CD4-positive, alpha-beta T cell treated with Interleukin-15 for 1 hour (primary cell): ENCODE measurements at places on chromosomes 13 and 19.

GRCh38 chr19:15283141-15283883 lies 49.0 kb downstream of the BRD4 start:
- DNase-seq, result no peak

GRCh38 chr19:16198370-16198651 lies 600 bp downstream of the AP1M1 start:
- DNase-seq, result no peak

- DNase-seq, result no peak
These were observed 3.5 kb downstream of the CCDC169 start for GRCh38 chr13:36294096-36294495.

GRCh38 chr19:47435196-47435595 lies 15.9 kb upstream of the MEIS3 start:
- no peak for DNase-seq

GRCh38 chr13:46554951-46555350 lies 2.0 kb downstream of the LRCH1 start:
- DNase-seq, result no peak

DNA sequence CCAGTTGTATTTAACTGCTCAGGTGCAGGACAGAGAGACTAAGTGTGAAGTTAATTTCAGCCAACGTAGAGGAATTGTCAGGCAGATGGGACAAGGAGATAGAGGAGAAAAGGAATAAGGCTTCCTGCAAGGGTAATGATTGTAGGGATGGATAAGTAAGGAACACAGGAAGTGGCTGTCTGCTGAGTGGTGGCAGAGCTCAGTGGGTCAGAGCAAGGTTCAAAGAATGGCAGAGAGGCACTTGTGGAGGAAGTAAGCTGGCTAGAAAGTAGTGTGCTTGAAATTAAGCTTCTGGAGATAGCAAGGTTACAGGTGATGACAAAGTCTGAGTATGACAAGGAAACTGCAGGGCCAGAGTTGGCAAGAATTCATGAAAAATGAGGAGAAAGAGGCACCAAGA lies 47.9 kb downstream of the USPL1 start:
- DNase-seq, result no peak

DNA sequence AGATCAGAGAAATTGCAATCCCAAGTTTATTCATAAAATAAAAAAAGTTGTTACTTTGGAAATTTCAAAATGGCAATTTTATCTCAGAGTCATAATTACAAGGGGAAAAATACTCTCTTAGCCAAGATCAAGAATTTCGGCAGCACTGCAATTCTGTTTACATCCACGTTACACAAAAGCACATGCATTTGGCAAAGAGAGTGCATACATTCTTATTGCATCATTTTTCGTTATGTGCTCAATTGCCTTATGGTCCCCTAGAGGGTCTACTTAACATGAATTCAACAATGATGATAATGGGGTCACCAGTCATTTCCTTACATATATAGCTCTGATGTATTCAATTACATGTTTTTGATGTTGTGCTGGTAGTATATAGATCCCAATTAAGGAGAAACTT lies 498.0 kb downstream of the DIAPH3 start:
- DNase-seq, result no peak

- DNase-seq, result no peak
These were observed 1.3 kb downstream of the TNNT1 start for GRCh38 chr19:55147545-55148251.

- no peak for DNase-seq
These were observed 646 bp downstream of the TMEM161A start for GRCh38 chr19:19137556-19138108.

DNA sequence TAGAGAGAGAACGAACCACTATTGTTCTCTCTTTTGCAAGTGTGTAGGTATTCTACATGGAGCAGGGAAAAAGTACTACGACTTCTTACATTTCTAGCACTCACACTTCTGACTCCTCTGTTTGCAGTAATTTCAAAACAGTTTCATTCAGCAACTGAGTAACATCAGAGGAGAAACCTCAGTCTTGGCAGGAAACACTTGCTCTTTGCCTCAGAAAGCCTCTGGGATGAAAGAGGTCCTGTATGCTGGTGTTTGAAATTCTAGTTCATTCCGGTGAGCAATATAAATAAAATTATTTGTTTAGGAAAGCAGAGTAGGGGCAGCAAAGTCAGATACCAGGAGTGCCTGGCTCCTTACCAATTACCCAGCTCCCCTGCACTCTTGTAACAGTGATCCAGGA lies 595.5 kb downstream of the TBC1D4 start:
- DNase-seq, result no peak

GRCh38 chr13:50323440-50324065 lies 308.3 kb downstream of the KCNRG start:
- DNase-seq, result no peak

GRCh38 chr19:4930664-4931063 lies 21.4 kb downstream of the UHRF1 start:
- DNase-seq, result no peak

GRCh38 chr19:40659566-40659965 lies 30.9 kb downstream of the NUMBL start:
- no peak for DNase-seq

GRCh38 chr19:38172001-38172400 lies 52.0 kb downstream of the DPF1 start:
- DNase-seq, result no peak

DNA sequence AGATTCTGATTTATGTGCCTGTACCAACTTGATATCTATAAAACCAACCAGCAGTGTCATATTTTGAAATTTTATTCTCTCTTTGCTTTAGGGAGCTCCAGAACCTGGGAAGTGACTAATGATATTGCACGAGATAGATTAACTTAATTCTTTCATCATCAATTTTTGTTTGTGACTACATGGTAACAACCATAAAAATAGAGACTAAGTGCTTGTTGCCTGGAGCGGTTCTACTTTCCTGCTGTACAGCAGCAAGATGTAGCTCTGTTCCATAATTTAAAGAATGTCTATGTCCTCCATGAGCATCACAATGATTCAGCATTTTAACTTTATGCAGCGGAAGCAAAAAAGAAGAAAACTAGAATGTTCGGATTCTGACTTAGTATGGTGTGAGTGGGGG lies 275.6 kb downstream of the KLF5 start:
- no peak for DNase-seq

DNA sequence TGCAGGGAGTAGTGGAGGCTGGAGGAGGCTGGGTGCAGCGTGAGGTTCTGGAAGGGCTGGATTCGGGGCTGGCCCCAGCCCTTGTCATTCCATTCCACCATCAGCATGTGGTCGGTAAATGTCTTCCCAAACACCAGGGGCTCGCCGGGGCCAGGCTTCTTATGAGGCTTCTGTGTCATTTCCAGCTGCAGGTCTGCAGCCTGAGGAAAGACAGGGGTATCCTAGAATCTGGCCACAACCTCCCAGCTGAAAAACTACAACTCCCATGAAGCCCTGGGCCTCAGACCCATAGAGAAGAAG lies 4.4 kb downstream of the BCAT2 start:
- no peak for DNase-seq

DNA sequence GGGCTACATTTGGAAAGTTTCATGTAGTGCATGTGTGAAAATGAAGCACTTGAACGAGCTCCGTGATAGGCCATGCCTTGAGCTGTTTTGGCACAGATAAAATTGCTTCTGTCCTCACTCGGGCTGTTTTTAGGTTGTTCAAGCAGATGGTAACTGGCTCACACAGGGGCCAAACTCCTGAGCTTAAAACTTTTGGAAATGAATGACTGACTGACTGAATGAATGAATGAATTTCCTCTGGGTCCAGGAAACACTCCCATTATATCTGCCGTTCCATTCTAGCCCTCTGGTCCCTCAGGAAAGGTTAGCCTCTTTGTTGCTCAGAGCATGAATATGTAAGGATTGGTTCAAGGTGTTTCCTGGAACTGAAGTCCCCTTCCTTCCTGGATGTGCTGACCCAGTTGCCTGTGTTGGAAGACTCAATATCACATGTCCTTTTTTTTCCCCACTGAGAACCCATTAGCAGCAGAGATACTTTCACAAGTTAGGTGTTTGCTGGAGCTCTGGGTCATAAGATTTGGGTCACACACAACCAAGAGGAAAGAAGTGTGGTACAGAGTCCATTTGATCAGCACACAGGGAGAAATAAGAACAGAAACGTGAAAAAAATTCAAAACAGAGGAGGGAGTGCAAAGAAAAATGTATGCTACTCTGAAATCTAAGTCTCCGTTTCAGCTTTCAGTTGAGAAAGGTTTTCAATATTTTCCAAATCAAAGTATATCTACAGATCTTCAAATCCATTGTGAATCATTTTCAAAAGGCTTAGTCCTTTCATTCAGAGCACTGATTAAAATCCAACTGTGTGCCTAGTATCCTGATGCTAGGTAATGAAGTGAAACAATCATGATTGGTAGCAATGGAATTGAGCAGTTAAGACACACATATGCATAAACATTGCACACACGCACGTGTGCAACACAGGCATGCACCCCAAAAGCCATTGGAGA lies 18.9 kb downstream of the MBNL2 start:
- DNase-seq, result no peak

DNA sequence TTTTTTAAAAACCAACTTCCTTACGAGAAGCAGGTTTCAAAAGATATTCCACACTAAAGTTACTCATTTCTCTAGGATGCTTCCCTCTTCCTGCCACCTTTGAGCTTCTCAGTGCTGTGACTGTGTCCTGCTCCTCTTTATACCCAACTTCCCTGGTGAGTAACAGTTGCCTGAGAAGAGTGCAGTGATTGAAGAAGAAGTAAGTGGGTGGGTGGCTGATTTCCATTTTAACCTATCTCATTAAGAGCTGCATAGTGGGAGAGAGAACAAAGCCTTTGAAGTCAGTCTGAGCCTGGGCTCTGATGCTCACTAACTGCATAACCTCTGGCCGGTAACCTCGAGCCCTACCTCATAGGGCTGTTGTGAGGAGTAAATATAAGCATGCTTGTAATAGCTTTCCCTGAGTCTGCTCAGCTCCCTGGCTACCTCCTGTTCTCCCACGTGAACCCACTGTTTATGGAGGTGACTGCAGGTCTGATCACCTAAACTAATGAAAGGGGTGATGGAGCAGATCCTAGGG lies 977.3 kb downstream of the UQCRFS1 start:
- no peak for DNase-seq

- DNase-seq, result no peak
These were observed 1.2 kb upstream of the SLC6A16 start for GRCh38 chr19:49326165-49326704.

- DNase-seq, result no peak
These were observed 609.5 kb downstream of the SLITRK1 start for GRCh38 chr13:83272652-83273240.

- no peak for DNase-seq
These were observed 10.4 kb downstream of the BORCS8 start for GRCh38 chr19:19181488-19181998.

DNA sequence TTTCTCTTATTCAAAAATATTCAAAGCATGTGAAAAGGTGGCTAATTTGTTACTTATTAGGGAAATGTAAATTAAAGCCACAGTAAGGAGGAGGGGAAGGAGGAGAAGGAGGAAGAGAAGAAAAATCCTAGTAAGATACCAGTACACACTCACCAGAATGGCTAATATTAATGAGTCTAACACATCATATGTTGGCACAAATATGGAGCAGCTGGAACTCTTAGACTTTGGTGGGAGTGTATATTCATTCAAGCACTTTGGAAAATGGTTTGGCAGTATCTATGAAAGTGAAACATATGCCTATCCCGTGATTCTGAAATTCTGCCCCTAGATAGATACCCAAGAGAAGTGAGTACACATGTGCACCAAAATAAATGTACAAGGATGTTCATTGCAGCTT lies 38.1 kb upstream of the RGCC start:
- no peak for DNase-seq

- no peak for DNase-seq
These were observed 6.0 kb downstream of the TMEM255B start for GRCh38 chr13:113764793-113765563.

DNA sequence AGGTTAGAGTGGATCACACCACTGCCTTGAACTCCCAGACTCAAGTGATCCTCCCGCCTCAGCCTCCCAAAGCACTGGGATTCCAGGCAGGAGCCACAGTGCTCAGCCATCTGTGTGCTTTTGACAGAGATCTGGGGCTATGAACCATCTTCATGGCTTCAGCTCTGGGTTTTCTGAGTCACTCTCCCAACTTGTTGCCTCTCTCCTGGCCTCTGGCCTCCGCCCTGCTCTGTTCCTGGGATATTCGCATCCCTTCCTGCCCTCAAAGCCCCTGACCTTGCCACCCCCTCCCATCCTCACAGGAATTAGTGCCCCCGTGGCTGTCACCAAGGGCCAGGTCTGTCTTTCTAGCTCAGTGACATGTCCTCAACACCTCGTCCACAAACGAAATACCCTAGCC lies 5.7 kb upstream of the GMIP start:
- no peak for DNase-seq

DNA sequence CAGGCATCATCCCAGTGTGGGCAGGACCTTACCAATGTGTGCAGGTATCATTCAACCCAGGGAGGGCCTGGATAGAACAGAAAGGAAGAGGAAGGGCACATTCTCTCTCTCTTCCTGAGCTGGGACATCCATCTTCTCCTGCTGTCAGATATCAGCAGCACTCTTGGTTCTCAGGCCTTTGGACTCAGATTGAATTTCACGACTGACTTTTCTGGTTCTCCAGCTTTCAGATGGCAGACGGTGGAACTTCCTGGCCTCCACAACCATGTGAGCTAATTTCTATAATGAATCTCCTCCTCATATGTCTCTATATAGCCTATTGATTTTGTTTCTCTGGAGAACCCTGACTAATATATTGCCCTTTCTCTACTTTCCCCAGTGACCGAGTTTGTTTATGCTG lies 77.3 kb downstream of the OLFM4 start:
- no peak for DNase-seq

- DNase-seq, result no peak
These were observed 164.2 kb downstream of the FOXO1 start for GRCh38 chr13:40502236-40502635.

- no peak for DNase-seq
These were observed 79.5 kb upstream of the ZNF835 start for GRCh38 chr19:56751078-56751489.

DNA sequence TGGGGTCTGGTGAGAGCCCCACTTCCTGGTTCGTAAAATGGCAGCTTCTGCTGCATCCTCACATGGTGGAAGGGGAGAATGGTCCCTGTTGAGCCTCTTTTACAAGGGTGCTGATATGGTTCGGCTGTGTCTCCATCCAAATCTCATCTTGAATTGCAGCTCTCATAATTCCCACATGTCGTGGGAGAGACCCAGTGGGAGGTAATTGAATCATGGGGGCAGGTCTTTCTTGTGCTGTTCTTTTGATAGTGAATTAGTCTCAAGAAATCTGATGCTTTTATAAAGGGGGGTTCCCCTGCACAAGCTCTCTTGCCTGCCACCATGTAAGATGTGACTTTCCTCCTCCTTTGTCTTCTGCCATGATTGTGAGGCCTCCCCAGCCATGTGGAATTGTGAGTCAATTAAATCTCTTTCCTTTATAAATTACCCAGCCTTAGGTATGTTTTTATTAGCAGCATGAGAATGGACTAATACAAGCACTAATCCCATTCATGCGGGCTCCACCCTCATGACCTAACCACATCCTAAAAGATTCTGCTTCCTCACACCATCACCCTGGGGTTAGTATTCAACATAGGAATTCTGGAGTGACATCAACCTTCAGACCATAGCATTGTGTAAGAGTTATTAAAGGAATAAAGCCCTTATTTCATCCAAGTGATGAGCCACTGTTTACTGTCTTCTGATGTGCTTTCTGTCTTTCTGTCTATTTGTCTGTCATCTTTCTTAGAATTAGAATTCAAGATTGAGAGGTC lies 159.0 kb upstream of the IRS2 start:
- no peak for DNase-seq

- DNase-seq, result no peak
These were observed 207.3 kb downstream of the TEX29 start for GRCh38 chr13:111527614-111528229.
